ENCODE measurements at places on chromosomes 2 and 18.

DNA sequence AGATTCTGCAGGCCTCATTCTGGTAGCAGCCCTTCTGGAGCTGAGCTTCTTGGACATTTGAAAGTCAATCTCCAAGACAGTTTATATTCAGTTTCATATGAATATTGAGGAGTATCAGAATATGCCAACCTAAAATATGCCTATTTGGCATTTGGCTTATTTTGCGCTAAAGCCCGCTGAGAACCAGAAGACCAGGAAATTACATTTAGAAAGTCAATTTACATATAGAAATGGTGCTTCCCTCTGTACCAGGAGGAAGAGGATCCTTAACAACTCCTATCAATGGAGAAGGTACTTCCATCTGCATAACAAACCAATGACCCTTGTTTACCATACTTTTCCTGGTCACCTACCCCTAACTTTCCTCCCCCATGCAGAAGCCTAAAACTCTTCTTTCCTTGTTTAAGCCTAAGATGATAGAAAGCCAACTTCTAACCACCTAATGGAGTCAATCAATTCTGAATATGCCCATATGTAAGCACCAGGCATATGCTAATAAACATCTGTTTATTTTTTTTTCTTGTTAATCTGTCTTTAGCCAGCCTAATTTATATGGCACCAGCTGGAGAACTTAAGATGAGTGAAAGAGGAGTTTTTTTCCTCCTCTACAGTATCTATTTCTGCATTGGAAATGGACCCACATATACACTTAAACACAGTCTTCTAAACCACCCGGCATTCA, 57.0 kb upstream of the DYNC1I2 start:
- no peak for DNase-seq

GRCh38 chr18:9104244-9104901, 1.9 kb downstream of the NDUFV2 start:
- DNase-seq = no peak

GRCh38 chr18:48274301-48274700, 134.9 kb downstream of the ZBTB7C start:
- DNase-seq = no peak

- peak; percentile 85 for DNase-seq
Observed at GRCh38 chr2:100610381-100610831, 47.6 kb downstream of the PDCL3 start.

DNA sequence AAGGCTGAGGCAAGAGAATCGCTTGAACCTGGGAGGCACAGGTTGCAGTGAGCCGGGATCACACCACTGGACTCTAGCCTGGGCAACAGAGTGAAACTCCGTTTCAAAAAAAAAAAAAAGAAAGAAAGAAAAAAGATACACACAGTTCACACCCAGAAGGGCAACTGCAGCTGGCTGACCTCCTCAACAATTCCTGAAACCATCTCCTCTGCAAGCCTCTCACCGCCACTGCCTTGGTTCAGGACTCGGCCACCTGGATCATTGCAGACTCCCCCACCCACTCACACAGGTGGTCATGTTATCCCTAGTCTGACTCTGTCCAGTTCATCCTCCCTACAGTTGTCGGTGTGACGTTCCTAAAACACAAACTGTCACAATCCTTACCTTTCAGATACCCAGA, 2.2 kb downstream of the CYS1 start:
- no peak for DNase-seq

DNA sequence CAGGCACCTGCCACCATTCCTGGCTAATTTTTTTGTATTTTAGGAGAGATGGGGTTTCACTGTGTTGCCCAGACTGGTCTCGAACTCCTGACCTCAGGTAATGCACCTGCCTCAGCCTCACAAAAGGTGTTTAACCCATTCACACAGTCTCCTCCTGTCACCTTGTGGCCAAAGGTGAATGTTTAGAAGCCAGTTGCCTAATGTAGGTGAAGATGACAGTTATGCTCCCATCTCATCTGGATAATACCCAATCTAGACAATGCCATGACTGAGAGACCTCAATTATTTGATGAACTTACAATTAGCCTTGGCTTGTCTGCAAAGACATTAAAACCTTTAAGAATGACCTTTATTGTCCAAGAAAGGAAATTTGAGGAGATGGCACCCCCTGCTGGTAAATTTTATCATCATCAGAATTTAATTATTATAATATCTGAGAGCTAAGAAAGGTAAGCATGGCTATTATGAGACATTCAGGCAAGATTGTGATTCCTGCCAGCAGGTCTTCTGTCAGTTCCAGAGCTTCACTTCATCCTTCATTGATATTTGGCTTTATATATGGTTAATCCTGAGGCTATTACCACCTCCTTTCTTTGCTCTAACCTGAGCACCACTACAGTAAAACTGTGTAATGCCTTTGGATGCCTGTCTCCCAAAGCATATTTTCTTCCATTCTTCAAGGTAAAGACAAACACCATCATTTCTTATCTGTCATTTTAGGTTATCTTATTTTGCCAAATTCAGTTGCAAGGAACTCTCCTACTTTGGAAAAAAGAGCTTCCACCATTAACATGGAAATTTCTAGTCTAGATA, 117.6 kb downstream of the FAM124B start:
- peak; percentile 17 for DNase-seq

DNA sequence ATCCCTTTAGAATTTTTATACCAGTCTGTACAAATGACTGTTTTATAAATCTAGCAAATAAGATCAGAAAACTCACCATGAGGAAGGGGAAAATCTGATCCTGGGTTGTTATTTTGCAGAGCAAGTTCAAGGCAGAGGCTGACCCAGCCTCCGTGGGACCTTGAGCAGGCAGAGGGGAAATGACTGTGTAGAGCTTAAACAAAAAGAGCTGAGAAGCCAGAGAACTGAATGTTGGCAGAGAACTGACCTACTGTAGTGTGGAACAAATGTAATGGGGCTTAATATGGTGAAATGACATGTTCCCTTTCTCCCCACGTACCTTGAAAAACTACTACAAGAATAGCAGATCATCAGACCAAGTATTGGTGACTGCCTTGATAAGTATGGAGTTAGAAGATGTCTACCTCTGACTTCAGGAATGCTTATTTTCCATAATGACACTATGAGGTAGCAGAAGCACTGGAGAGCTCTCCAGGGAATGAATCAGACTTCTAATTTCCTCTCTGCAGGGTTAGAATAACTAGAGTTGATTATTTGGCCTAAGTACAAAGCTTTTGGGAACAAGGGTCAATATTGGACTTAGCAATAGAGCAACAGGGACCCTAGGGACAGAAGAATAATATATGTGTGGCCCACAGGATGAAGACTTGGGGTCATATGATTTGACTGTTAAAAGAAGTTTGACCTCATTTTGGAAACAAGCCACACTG, 304.4 kb downstream of the CCDC178 start:
- DNase-seq = no peak

GRCh38 chr2:109150559-109150958, 21.6 kb downstream of the SH3RF3 start:
- DNase-seq = no peak

DNA sequence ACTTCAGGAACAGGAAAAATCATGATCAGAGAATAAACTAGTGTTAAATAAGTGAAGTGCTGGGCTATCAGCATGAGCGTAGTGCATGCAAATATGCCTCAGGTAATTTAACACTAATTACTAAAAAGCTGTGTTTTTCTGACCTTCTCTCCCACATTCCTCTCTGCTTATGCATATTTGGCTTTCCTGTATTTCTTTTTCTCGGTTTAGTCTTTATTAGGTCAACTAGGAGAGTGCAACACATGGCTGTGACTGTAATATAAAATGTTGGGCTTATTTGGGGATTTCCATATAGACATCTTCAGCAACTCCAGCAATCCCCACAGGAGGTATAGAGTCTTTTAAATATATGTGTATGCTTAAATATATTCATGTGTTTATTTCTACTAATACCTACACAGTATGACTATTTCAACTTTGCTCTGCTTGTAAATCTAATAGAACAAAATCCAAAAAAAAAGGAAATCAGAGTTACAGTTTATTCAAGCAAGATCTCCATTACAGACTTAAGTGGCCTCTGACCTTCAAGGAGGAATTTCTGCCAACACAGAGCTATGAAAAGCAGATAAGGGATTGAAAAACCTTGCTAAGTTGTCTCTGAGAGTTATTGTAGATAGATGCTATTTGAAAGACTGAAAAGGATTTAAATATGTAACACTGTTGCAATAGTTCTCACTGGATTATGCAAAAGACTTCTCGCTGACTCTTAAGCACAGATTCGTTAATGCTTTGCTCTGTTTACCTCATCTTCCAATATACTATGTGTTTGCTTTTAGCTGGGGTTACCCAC, 359.5 kb upstream of the RGPD4 start:
- no peak for DNase-seq

DNA sequence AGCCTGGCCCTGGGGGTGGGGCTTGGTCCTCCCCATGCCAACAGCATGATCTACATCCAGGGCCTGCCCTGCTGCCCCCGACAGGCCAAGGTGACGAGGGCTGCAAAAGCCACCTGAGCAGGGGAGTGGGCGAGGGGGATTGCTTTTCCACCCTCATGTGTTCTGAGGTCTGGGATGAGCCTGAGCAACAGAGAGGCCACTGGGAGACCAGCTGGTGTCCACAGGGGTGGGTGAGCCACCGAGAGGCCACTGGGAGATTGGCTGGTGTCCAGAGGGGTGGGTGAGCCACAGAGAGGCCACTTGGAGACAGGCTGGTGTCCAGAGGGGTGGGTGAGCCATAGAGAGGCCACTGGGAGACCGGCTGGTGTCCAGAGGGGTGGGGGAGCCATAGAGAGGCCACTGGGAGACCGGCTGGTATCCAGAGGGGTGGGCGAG, 147.4 kb upstream of the GPC1 start:
- DNase-seq = no peak

- DNase-seq = no peak
Observed at GRCh38 chr2:126744640-126745039, 88.7 kb downstream of the GYPC start.

- DNase-seq = no peak
Observed at GRCh38 chr2:159131914-159132281, 154.6 kb downstream of the WDSUB1 start.

DNA sequence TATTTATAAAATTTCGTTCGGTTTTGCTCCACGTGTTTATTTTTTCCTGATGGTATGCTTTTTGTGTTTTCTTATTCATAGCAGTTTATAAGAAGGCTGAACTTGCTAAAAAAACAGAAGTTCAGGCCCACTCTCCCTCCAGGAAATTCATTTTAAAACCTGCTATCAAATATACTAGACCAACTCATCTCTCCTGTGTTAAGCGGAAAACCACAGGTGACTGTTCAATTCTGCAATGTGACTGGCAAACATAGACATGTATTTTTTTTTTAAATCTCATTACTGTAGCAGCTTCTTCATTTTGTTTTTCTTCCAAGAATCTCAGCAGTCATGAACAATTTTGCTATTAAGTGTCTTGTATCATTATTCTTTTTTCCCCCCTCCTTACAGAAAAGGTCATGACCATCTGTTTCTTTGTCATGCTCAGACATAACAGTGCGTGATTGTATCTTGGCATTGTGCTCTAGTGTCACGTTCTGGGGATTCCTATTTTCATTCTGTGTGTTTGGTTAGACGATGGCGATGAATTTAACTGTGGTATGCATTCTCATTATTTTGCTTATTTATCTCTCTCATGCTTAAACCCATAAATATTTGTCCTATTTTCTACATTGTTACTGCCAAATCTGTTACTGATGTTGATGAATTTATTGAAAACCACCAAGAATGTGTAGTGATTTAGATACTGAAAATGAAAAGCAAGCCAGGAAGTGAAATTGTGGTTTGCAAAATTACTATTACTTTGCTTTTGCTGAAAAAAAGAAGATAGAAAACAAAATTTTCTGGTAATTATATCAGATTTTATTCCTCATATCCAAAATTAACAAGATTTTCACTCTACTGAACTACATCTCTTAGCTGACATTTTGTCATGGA, 74.6 kb upstream of the UNC80 start:
- DNase-seq = no peak

GRCh38 chr2:28639836-28640235, 111.8 kb upstream of the PPP1CB start:
- no peak for DNase-seq

DNA sequence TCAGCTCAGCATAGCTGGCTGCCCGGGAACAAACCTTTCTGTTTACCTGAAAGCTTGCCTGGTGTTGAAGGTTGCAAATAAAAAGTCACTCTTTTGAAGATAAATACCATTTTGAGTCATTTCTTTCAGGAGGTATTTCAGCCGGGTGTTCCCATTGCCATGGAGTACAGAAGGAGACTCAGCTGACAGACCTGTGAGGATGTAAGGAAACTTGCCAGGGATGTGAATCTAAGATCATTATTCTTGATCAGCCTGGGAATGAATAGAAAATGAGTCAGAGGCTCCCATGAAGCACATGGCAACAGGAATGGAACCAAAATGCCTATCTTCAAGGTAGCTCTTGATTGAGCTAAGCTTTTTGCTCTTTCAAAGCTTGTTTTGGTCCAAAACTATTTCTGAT, 231.2 kb downstream of the CYRIA start:
- DNase-seq = no peak

- DNase-seq = no peak
Observed at GRCh38 chr2:176704282-176704858, 435.1 kb downstream of the MTX2 start.

DNA sequence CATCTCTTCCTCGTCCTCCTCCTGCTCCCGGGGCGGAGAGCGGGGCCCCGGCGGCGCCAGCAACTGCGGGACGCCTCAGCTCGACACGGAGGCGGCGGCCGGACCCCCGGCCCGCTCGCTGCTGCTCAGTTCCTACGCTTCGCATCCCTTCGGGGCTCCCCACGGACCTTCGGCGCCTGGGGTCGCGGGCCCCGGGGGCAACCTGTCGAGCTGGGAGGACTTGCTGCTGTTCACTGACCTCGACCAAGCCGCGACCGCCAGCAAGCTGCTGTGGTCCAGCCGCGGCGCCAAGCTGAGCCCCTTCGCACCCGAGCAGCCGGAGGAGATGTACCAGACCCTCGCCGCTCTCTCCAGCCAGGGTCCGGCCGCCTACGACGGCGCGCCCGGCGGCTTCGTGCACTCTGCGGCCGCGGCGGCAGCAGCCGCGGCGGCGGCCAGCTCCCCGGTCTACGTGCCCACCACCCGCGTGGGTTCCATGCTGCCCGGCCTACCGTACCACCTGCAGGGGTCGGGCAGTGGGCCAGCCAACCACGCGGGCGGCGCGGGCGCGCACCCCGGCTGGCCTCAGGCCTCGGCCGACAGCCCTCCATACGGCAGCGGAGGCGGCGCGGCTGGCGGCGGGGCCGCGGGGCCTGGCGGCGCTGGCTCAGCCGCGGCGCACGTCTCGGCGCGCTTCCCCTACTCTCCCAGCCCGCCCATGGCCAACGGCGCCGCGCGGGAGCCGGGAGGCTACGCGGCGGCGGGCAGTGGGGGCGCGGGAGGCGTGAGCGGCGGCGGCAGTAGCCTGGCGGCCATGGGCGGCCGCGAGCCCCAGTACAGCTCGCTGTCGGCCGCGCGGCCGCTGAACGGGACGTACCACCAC, 2.1 kb downstream of the GATA6 start:
- no peak for DNase-seq

GRCh38 chr2:189134485-189134884, 45.1 kb downstream of the COL5A2 start:
- DNase-seq = no peak

GRCh38 chr2:242035858-242036652, 166.5 kb downstream of the RTP5 start:
- no peak for DNase-seq

GRCh38 chr18:27785815-27786471, 391.0 kb downstream of the CDH2 start:
- DNase-seq = no peak

- DNase-seq = no peak
Observed at GRCh38 chr2:189803431-189803830, 19.2 kb downstream of the PMS1 start.

GRCh38 chr2:168738062-168738461, 64.4 kb upstream of the NOSTRIN start:
- DNase-seq = no peak

- DNase-seq = no peak
Observed at GRCh38 chr2:1170241-1170640, 219.6 kb downstream of the SNTG2 start.

All from activated T-cell treated with anti-CD3 and anti-CD28 coated beads, Interleukin-2, amount 50 U/mL, for 48 hours (primary cell).